ENCODE measurements at places on chromosomes 6 and 20.
A peak's percentile ranks its signal among the peaks of the same experiment; 100 is the strongest.

DNA sequence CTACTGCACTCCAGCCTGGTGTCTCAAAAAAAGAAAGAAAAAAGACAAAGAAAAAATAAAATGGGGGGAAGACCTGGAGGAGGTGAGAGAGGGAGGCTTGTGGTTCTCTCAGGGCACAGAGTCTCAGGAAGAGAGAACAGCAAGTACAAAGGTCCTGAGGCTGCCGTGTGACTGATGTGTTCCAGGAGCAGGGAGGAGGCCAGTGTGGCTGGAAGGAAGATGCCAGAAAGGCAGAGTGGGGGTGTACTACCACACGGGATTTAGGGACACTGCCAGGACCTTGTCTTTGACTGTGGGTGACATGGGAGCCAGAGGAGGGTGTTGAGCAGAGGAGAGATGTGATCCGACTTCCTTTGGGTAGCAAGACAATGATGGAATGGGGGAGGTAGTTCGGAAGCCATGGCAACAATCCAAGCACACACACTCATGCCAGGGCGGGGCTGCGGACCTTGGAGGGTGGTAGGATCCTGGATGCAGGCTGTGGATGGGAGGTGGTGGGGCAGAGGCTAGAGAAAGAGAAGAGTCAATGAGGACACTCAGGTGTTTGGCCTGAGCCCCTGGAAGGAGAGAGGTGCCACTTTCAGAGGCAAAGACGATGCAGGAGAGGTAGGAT lies 136.4 kb upstream of the PTPN1 start:
- DNase-seq: no peak

GRCh38 chr6:108798670-108799353 lies 49.4 kb upstream of the ARMC2 start:
- DNase-seq: peak; percentile 56

GRCh38 chr6:52504782-52505136 lies 72.1 kb downstream of the TRAM2 start:
- DNase-seq: no peak

DNA sequence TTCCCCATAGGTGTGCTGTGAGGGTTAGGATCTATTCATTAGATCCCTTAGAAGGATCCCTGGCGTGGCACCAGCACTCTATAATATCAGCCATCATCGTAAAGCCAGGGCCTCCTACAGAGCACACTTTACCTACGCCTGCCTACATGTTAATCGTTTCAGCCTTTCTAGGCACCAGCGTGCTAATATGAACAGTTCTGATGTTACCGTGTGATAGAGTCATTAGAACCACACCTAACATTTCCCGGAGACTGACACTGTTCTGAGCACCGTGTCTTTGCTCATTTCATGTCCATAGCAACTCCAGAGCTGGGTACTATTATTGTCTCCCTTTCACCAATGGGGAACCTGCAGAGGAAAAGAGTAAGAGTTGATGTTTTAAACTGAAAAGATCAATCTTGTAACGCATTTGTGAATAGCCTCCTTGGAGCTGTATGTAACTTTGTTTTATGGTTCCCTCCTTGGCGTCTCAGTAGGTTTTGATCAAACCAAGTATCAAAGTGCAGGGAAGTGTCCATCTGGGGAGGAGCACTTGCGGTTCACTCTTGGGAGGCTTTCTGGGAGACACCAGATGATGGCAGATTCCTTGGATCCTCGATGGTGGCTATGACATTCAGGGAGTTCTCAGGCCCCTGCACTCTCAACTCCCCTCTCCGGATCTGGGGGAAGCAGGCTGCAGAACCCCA lies 73.8 kb upstream of the KCNG1 start:
- no peak for DNase-seq

- peak; percentile 44 for DNase-seq
These were observed 112.7 kb downstream of the RTN4IP1 start for GRCh38 chr6:106516616-106517015.
